ENCODE measurements at places on chromosomes 7 and 10.

DNA sequence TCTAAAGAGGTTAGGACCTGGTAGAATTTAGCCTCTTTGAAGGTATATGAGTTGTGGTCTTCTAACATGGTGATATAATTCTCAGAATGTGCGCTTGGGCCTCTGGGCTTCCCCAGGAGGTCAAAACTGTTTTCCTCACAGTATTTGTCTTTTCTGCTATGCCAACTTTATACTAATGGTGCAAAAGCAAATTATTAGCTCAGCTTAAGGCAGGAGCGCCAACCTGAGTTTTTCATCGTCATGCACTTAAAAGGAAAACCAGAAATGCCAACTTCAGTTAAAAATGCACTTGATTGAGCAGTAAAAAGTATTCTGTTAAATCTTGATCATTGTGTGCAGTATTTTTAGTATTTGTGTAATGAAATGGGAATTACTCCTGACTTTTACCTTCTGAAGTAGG is 9.7 kb downstream of the TDRD1 start:
- no peak for DNase-seq

GRCh38 chr7:30142710-30143109 is 7.9 kb downstream of the MTURN start:
- no peak for DNase-seq

- no peak for DNase-seq
Observed at GRCh38 chr7:144545330-144545729, 141.8 kb upstream of the NOBOX start.

DNA sequence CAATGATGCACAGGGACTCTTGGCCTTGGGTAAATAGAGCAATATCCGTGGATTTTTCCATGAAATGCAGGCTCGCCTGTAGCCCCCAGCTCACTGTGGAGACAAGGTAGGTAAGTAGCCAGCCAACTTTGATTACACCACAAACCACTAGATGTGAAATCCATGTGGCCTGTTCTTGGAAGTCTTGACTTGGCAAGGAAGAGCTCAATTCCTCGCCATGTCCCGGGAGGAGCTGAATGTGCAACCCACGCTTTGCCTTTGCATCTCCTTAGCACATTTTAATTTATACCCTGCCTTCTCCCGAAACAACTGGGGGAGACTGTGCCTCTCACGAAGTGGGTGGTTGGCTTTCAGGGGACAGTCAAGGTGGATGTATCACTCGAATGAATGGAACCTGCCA is 347.7 kb upstream of the MKI67 start:
- DNase-seq: no peak

DNA sequence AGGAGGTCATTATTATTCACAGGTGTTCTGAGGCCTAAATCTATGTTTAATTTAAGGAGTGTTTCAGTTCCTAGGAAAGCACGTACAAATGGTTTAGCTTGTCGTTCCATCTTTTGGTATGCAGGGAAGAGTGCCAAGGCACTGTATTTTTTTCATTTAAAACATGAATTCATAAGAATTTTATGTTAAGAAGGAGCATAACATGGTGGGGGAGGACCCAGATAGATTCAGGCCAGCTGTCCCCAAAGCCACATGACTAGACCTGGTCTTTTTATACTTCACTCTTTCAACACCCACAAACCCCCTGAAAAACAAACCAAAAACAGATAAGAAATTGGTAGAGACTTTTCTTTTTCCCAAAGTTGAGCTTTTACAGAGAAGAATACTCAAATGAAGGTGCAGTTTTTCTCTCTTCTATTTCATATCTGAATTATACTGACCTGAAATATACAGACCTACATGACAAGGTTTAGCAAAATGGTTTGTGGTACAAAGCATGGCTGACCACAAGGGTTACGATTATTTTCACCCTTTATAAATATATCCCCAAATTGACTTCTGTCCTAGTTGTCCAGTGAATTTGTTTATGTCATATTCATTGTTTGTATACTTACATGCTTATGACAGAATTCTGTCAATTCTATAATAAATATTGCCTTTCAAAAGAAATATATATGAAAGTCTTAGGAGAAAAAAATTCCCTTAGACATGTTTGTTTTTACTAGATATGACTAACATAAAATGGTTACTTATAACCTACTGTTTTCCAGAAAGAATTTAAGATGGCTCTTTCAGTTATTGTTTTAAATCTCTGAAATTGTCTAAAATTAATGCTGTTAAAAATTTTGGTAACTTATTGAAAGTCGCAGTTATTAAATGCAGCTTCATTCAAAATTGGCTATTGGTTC is 71.3 kb downstream of the AP3M1 start:
- DNase-seq: no peak

- no peak for DNase-seq
Observed at GRCh38 chr7:14351167-14351566, 361.7 kb upstream of the ETV1 start.

- DNase-seq: no peak
Observed at GRCh38 chr7:52168085-52168484, 851.5 kb upstream of the COBL start.

GRCh38 chr7:14892961-14893360 is 9.6 kb downstream of the DGKB start:
- no peak for DNase-seq

DNA sequence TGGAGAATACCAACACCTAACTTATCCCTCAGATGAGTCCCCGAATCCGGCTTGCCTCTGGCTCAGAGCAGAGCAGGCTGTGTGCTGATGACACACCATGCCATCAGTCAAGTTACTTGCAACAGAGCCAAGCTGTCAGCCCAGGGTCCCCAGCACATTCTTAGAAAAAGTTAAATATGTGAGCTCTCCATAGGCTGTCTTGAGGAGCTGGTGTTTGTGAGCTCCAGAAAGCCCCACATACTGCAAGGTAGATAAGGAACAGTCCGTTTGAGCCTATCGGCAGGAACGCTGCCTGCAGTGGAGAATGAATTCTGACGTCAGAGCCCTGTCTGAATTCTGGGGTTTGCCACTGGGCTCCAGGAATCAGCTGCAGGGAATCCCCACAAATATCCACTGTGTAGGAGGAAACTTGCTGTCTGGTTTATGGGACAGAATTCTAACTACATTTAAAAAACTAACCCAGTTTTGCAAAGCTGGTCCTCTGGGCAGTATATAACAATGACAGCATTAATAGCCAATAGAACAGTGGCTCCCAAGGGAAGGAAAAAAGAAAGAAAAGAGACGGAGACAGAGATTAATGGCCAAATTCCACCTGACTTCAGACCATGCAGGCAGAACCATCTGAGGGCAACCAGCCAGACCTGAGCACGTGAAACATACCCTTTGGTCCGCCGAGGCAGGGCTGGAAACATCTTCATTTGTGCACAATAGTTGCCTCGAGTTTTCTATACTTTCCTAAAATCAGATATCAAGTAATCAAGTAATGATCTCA is 3.6 kb downstream of the SFXN4 start:
- no peak for DNase-seq

DNA sequence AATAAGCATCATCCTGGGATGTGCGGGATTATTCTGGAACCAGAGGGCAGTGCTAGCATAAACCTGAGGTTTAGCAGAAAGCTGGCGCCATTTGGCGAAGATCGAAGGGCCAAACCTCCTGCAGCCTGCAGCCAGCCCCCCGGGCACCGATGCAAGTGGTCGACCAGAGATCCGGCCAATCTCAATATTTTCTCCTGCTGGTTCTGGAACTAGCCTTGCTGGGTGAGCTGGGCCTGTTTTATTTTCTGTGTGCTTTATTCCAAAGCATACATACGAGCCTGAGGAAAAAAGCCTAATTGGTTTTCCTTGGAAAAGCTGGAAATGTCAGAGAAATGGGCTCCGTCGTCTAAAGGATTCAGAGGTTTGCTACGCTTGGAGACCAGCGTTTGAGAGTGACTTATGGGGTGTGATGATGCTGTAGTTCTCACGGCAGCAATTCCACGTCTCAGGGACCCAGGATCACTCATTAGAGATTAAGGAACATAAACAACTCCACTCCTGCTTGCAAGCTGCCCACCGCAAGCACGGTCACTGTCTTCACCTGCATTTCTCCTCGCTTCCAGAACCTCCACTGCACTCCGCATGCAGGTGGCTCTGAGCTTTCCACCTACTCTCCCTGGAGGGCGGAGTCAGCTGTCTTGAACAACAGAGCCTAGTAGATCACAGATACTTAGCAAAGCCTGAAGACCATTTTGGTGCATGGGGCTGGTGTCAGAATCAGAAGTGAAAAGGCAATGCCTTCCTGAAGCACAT is 60.2 kb downstream of the PRKAG2 start:
- no peak for DNase-seq

GRCh38 chr7:154287356-154287755 is 235.2 kb downstream of the DPP6 start:
- DNase-seq: no peak

DNA sequence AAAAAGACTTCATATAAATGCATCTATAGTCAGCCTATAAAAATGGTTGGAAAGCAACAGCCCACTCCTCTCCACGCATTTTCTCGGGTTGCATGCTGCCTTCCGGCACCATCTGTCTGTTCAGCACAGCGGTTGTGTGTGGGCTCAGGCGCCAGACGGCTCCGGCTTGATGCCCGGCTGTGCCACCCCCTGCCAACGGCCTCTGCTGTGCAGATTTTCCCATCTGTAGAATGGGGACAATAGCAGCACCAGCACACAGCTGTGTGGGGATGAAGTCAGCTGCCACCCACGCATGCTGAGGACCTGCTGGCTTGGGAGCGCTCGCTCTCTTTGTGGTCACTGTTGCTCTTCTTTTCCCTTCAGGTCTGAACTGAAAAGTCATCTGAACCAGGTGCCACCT is 19.5 kb downstream of the PRKAG2 start:
- no peak for DNase-seq

GRCh38 chr10:97333601-97334369 is 744 bp downstream of the FRAT2 start:
- no peak for DNase-seq

DNA sequence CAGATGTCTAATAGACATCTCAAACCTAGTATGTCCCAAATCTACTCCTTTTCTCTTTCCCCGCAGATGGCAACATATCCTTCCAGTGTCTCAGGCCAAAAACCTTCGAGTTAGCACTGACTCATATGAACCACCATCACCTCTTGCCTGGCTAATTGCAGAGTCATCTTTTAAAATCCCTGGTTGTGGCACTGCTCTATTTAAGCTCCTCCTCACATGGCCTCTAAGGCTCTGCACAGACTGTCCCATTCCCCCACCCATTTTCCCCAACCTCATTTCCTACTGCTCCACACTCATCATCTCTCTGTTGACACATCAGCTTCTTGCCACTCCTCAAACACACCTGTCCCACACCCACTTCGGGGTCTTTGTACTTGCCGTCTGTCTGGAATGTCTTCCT is 16.8 kb upstream of the HBP1 start:
- no peak for DNase-seq

- DNase-seq: no peak
Observed at GRCh38 chr7:47967123-47967522, 12.3 kb downstream of the HUS1 start.

- DNase-seq: no peak
Observed at GRCh38 chr10:17533731-17534130, 79.3 kb upstream of the ST8SIA6 start.

DNA sequence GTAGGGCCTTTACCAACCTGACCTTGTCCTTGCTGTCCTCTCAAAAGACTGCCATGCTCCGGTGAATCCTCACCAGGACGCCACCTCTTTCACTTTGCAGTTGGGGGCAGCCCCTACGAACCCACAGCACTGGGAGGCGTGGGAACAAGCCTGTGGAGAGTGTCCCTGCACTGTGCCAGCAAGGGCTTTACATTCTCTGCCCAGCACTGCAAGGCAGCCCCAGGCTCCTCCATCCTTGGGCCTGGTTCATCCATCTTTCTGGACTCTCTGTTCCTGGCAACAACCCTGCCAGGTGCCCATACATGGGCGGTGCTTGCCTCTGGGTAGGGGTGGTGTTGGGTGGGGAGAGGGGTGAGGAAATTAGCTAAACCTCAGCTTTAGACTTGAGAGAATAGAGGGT is 1.4 kb downstream of the CHAT start:
- DNase-seq: no peak

GRCh38 chr7:107312418-107312817 is 143.6 kb downstream of the HBP1 start:
- DNase-seq: no peak

DNA sequence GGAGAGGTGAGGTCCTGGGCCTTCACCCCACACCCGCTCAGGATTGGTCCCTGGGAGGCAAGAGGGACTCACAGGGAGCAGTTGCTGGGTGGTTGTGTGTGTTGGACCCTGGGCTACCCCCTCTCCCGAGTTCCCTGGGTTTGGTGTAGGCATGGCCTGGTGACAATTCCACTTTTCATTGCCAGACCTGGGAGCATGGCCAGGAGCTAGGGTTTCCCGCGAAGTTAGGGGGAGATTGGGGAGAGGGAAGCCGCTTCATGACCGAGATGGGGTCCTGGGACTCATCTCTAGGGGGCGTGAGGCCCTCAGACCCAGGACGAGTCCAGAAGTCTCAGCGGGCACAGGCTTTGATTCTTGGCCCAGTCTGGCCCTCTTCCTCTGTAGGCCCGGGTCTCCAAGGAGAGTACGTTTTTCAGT is 606 bp downstream of the PALD1 start:
- no peak for DNase-seq

DNA sequence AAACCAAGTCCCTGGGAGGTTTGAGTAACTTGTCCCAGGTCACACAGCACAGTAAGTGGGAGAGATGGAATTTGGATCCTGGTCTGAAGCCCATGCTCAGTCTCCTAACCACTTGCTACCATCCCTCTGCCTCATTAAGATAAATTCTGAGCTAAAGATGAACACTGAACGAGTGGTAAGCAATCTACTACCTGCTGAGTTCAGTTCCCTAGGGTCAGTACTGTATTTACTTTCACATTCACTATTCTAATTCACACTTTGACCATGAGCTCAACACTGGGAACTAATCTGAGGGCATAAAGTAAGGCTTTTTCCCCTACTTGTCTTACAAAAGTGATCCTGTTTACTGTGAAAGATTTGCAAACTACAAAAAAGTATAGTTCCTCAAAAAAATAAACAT is 2.4 kb downstream of the UROS start:
- DNase-seq: no peak

- peak; percentile 65 for DNase-seq
Observed at GRCh38 chr10:79146611-79147130, 77.9 kb downstream of the ZMIZ1 start.

GRCh38 chr7:69166979-69167516 is 431.2 kb upstream of the AUTS2 start:
- DNase-seq: no peak

GRCh38 chr10:58661336-58661735 is 148.7 kb downstream of the BICC1 start:
- DNase-seq: no peak

DNA sequence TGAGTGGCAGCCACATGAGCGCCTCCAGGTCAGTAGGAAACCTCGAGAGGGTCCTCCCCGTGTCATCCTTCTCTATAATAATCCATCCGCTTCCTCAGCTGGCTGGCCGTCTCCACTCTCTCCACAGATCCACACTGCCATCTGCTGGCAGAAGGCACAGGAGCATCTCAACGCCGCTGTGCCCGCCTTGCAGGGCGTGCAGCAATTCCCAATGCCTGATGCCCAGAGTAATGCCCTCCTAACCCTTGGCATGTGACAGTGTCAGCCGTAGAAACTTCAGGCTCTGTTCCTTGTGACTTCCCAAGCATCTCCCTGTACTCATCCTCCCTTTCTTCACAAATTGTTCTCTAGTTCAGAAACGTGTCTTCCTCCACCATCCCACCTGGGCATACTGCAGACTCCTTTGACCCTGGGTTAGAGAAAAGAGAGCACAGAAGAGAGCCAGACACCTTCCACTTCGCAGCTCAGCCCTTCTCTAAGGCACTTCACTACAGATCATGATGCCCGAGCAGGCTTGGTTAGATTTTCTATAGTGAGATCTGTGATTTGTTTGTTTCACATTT is 70.8 kb downstream of the XPNPEP1 start:
- peak; percentile 77 for DNase-seq

Measured in muscle of arm (tissue), 14 donors.